ENCODE measurements at places on chromosomes 12 and 14.
A peak's percentile ranks its signal among the peaks of the same experiment; 100 is the strongest.

DNA sequence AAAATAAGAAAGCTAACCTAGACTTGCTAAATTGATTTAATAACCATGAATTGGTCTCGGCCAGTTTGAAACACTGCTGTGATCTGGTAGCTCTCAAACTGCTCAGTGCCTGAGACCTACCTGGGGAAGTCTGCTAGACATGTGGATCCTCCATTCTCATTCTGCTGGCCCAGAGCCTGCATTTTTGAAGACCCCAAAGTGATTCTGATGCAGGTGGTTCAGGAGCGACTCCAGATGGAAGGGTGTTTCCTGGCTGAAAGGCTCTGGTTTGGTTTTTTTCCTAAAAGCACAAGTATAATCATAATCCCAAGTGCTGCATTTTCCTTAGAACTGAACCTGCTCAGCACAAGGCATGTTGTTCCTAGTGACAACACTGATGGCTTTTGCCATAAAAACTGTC is 159.5 kb downstream of the ZNF664 start:
- DNase-seq = no peak

- no peak for DNase-seq
Measured at GRCh38 chr12:46388427-46389021, 16.0 kb upstream of the SLC38A2 start.

GRCh38 chr14:72686101-72686500 is 207.8 kb downstream of the DPF3 start:
- DNase-seq = no peak

DNA sequence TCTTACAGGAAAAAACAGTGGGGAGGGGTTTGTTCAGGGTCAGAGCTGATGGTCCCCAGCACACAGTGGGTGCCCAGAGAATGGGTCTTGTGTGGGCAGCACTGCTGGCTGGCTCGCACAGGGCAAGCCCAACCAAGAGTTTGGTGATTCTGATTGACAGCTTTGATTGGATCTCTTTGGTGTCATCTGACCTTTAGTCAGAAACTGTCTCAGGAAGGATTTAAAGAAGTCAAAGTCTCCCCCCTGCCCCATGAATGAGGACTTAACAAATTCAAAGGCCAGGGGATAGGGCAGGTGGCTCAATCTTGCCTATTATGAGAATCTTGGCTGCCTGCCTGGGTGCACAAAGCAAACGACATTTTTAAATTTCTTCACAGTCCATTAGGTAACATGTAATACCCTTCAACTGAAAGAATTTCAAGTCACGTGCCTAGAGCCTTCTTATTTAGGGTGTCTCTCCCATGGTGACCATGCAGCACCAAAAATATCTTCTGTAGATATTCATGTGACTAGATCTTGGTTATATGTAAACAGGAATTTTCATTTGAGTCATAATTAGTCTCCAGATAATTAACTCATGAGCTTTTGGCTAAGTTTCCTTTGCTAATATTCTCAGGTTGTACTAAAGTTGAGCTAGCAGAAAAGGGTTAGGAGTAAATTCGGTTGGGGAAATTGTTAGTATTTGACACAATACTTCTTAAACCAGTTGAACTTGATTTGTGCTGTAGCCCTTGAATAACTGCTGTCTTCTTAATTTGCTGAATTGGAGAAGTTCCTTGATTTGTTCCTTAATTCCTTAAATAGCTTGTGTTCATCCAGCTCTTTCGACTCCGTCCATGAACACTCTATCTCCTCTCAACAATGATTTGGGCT is 54.5 kb upstream of the HECTD1 start:
- DNase-seq = no peak

- peak; percentile 67 for DNase-seq
Measured at GRCh38 chr14:104977681-104978653, at the start of gene AHNAK2. Gene AHNAK2 (minus strand): TSS chr14:104978374. CDS start chr14:104978237, 137 bp downstream.

- no peak for DNase-seq
Measured at GRCh38 chr12:104446646-104447421, 9.9 kb upstream of the CHST11 start.

GRCh38 chr12:4604684-4605193 is 42.7 kb downstream of the DYRK4 start:
- peak; percentile 77 for DNase-seq

All from stimulated activated CD4-positive, alpha-beta T cell treated with anti-CD3 and anti-CD28 coated beads, Interleukin-4, amount 100 ng/mL, for 1 hour (primary cell).